Colonic mucosa (tissue), 4 donors: ENCODE measurements at places on chromosomes 1 and 21. TPM values are rescaled to one million over a fixed set of nuclear protein-coding genes. Genes with fewer than 3 reads are reported as not detected.

CHI3L2 gene
- 0.53 TPM for total RNA-seq

TRPM2 gene
- total RNA-seq = 4.2 TPM

HSPG2 gene
- total RNA-seq = 148 TPM

PPIAL4G gene
- not detected for total RNA-seq

S1PR1 gene
- total RNA-seq = 10.7 TPM

AGMAT gene
- total RNA-seq = 54.2 TPM

SHISAL2A gene
- total RNA-seq = 0.22 TPM

FCRL2 gene
- 0.40 TPM for total RNA-seq

CD5L gene
- total RNA-seq = not detected

SEC16B gene
- 2.8 TPM for total RNA-seq

RERE gene
- total RNA-seq = 96.0 TPM

ALX3 gene
- total RNA-seq = not detected

RGS16 gene
- total RNA-seq = 1.6 TPM

EIF2D gene
- total RNA-seq = 39.2 TPM

FCRL4 gene
- total RNA-seq = not detected

TMEM82 gene
- 11.5 TPM for total RNA-seq

MATN1 gene
- total RNA-seq = not detected

GSTM5 gene
- total RNA-seq = 3.0 TPM

CFAP74 gene
- total RNA-seq = 0.16 TPM

TMEM52 gene
- total RNA-seq = 9.8 TPM

ASTN1 gene
- 0.42 TPM for total RNA-seq

TMEM54 gene
- 878 TPM for total RNA-seq

CYP4X1 gene
- total RNA-seq = 0.57 TPM

DMRTA2 gene
- not detected for total RNA-seq

RHOU gene
- total RNA-seq = 13.3 TPM

FAM43B gene
- total RNA-seq = 0.27 TPM

DDX20 gene
- 11.5 TPM for total RNA-seq

SPATA46 gene
- total RNA-seq = not detected

OPRD1 gene
- 0.12 TPM for total RNA-seq

MROH7 gene
- total RNA-seq = 5.5 TPM

SPRR2G gene
- total RNA-seq = not detected

SMIM11 gene
- total RNA-seq = 9.8 TPM

PI4KB gene
- 47.2 TPM for total RNA-seq

GPA33 gene
- total RNA-seq = 438 TPM

TBX15 gene
- 0.11 TPM for total RNA-seq

TLR5 gene
- 3.0 TPM for total RNA-seq

TDRD5 gene
- 2.4 TPM for total RNA-seq
